ENCODE measurements at places on chromosomes 7 and 10.

- DNase-seq, result no peak
Observed at GRCh38 chr10:131692176-131692575, 208.6 kb upstream of the PPP2R2D start.

- DNase-seq, result no peak
Observed at GRCh38 chr7:126040114-126041045, 1110.8 kb upstream of the POT1 start.

DNA sequence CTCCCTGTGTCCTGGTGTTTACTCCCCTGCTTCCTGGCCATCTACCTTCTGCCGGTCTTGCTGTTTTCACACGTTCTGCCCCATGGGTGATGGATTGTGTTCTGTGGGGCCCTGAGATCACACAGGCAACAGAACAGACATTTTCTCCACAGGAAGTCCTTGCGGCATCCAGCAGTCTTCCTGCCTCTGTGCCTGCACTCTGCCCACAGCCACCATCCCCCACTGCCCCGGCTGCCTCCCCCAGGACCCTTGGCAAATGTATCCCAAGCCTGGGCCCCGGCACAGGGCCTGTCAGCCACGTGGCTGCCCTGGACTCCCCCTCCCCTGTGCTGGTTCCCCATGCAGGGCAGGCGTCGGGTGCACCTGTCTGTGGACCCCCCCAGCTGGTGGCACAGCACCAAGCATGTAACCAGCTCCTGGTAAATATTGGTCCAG lies 184.2 kb downstream of the WDR37 start:
- DNase-seq, result no peak

DNA sequence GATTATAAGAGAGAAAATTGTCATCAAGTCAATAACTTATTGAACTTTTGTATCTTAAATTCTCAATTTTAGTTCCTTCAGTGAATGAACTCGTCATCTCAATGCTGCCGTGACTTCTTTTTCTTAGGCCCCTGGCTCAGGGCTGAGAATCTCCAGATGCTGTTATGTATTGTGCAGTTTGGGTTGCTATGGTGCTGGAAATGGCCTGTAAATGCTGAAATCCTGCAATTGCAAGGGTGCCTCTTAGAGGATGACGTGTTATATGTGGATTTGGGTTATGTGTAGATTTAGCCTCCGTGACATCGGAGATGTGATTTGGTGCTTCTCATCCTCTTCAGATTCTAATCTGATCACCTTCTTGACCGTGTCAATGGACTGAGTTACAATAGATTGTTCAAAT lies 55.7 kb upstream of the ZRANB1 start:
- DNase-seq, result no peak

GRCh38 chr10:28947171-28947570 lies 269.9 kb downstream of the BAMBI start:
- no peak for DNase-seq

- no peak for DNase-seq
Observed at GRCh38 chr10:1002425-1003006, 14.3 kb downstream of the GTPBP4 start.

DNA sequence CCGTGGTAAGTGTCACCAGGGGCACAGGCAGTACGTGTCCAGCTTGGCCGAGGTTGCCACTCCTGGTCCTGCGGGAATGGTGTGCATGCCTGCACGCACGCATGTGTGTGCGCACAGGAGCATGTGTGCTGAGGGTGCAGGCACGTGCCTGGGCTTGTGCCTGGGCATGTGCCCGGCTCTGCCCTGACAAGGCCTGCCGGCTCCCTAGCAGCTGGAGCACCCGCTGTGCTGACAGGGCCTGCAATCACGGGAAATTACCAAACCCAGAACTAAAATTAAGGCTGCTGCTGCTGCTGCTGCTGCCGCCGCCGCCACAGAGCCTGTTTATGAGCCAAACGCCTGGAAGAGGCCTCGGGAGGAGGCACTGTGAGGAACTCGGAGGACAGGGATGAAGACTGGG lies 28.7 kb downstream of the GHRHR start:
- DNase-seq, result no peak

GRCh38 chr7:34327681-34328080 lies 330.3 kb upstream of the NPSR1 start:
- no peak for DNase-seq

GRCh38 chr7:16785321-16785720 lies 19.5 kb downstream of the AGR2 start:
- DNase-seq, result no peak

- DNase-seq, result no peak
Observed at GRCh38 chr7:105643851-105644250, 62.6 kb upstream of the EFCAB10 start.

GRCh38 chr10:34589275-34589674 lies 225.8 kb downstream of the PARD3 start:
- no peak for DNase-seq

GRCh38 chr10:8159341-8160165 lies 105.1 kb downstream of the GATA3 start:
- no peak for DNase-seq

GRCh38 chr7:81333004-81333403 lies 414.2 kb upstream of the SEMA3C start:
- DNase-seq, result no peak

- no peak for DNase-seq
Observed at GRCh38 chr7:48408731-48409130, 237.5 kb downstream of the ABCA13 start.

DNA sequence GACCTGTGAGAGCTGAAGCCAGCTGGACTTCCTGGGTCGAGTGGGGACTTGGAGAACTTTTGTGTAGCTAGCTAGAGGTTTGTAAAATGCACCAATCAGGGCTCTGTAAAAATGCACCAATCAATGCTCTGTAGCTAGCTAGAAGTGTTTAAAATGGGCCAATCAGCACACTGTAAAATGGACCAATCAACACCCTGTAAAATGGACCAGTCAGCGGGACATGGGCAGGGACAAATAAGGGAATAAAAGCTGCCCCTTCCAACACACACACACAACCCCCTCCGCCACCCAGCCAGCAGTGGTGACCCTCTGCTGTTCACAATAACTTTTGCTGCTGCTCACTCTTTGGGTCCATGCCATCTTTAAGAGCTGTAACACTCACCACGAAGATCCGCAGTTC lies 7.1 kb downstream of the ZNF511 start:
- no peak for DNase-seq

DNA sequence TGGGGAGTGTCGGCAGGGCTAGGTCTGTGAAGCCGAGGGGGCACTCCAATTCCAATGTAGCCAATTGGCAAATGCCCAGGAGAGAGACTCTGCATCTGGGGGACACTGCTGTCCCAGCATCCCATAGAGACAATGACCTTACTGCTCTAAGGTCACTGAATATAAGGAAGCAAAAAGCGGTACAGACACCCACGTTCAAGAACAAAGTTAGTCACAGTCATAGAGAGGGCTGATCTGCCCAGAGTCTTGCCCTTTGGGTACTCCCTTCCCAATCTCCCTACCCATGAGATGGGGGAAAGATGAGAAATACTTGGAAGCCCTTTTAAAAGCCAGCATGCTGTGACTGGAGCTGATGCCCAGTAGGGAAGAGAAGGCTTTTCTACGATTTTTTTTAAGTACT lies 76.3 kb upstream of the GSDME start:
- DNase-seq, result no peak

GRCh38 chr7:92520024-92520423 lies 8.3 kb downstream of the PEX1 start:
- DNase-seq, result no peak

DNA sequence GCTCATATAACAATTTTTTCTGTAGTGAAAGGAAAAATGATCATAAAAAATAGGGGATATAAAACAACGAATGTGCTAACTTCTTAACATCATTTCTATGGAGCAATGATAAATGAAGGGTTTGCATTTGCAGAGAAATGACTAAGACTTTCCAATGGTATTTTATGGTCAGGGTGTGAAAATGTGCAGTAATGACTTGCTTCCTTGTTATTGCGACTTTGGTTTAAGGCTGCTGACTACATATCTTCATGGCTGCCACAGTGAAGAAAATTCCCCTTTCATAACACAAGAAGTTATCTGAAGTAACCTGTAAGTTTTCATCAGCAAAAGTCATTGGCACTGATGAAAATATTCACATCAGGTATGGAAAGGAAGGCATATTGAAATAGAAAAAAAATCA lies 166.1 kb upstream of the NRG3 start:
- no peak for DNase-seq

DNA sequence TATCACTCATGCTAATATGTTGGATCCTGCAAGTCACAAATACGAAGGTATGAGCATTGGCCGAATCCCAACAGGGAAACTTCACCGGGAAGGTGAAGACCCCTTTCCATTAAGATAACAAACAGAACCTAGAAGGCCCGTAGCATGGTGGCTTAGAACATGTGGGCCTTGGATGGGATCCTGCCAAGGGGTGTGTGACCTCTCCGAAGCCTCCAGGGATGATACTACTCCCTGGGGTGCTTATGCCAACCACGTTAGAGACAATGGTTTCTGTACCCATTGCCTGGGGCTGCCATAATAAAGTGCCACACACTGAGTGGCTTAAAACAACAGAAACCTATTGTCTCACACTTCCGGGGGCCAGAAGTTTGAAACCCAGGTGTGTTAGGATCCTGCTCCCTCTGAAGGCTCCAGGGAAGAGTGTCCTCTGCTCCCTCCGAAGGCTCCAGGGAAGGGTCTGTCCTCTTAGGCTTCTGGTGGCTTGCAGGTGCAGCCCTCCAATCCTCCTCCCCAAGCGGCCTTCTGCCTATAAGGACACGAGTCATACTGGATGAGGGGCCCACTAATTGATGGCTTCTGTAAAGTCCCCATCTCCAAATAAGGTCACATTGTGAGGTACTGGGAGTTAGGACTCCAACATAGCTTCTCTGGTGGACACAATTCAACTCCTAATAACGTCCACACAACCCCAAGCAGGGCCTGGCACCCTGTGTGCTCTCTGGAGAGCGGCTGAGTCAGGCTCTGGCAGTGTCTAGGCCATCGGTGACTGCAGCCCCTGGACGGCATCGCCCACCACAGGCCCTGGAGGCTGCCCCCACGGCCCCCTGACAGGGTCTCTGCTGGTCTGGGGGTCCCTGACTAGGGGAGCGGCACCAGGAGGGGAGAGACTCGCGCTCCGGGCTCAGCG lies 992 bp upstream of the MGMT start:
- no peak for DNase-seq

- no peak for DNase-seq
Observed at GRCh38 chr10:70864935-70865334, 23.4 kb downstream of the PCBD1 start.

- DNase-seq, result no peak
Observed at GRCh38 chr10:9869205-9869604, 1148.5 kb upstream of the CELF2 start.

DNA sequence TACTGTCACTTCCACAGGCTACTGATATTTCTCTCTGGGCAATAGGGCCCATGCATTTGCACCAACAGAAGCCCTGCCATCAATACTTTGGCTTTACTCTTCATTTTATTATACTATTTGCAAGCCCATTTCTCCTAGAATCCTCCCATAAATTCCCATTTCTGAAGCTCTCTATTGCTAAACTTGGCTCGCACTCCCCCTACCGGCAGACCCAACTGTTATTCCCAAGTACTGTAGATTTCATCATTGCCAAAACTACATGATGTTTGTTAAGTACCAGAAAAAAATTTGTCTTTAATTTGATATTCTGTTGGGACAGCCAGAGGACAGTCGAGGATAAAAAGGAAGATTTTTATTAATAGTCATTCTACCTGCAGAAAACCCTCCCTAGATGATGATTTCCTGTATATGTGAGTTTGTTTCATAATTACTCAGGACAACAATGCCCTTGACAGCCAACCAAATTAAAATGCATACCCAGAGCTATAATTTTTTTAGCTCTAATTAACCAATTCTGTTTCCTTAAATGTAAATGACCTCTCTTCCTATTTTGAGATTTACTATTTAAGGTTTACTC lies 298.6 kb downstream of the REEP3 start:
- DNase-seq, result no peak

- no peak for DNase-seq
Observed at GRCh38 chr7:30644286-30644955, 37.8 kb downstream of the CRHR2 start.

GRCh38 chr7:87458148-87458547 lies 17.3 kb downstream of the ABCB4 start:
- no peak for DNase-seq

- DNase-seq, result no peak
Observed at GRCh38 chr10:107686095-107686494, 521.6 kb upstream of the SORCS1 start.

GRCh38 chr7:117759950-117760640 lies 113.1 kb downstream of the CTTNBP2 start:
- no peak for DNase-seq

- DNase-seq, result no peak
Observed at GRCh38 chr7:1807821-1808600, 137.9 kb downstream of the ELFN1 start.

DNA sequence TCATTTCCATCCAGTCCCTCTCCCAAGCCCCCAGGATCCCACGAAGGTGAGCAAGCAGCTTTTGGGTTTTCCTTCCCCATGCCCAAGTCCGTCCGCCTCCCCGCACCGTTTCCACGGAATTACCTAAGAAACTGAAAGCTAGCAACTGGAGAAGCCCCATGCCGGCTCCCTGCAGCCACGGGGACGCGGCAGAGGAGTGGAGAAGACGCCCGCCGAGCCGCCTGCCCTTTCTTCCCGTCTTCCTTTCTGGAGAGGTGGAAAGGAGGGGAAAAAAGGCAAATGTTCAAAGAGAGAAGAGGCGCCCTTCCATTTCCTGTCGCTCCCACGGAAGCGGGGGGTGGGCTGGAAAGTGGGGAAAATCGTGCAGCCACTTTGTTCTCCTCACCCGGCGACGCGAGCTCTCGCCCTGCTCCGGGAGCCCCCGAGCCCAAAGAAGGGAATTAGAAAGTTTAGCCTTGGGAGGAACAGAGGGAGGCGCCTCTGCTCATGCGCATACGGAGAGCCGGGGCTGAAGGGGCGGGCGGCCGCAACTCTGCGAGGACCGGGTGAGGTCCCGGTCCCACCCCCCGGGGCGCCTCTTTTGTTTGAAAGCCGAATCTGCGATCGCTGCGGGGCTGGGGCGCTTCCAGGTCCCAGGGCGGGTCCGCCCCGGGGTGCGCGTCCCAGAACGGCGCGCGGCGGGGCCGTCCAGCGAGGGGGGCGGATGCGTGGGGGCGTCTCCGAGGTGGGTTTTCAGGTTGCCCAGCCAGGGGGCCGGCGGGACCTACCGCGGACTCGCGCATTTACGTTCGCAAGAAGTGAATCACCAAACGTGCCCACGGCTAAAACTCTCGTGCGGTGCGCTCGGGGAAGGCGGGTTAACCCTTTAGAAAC lies at the start of gene LAMB1:
TSS of gene LAMB1 (minus strand) at position 436 of the 873 bp plus-strand sequence. CDS start at position 160, 276 bp downstream.
- DNase-seq, result no peak

GRCh38 chr10:129498680-129499079 lies 31.6 kb downstream of the MGMT start:
- DNase-seq, result no peak

DNA sequence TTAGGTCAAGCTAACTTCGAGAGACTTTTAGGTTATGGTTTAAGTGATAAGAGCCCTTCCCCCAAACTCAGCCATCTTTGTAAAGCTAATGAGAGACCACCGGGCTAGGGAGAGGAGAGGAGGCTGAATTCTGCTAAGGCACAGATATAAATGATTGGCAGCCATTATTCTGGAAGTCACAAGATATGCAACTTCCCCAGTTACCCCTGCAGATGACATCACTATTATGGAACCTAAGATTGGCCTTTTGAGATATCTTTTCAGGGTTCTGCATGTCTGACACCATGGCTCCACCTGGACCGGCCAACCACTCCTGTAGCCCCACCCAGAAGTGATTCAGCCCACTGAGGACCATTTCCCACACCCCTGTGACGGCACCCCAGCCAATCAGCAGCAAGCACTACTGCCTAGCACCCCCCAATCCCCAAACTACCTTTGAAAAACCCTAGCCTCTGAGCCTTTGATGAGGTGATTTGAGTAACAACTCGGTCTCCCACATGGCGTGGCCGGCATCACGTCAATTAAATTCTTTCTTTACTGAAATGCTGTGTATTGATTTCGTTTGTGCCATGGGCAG lies 14.4 kb downstream of the VIPR2 start:
- no peak for DNase-seq
